ENCODE measurements at places on chromosomes 1 and 21.

GRCh38 chr1:51234721-51235425 lies 1.2 kb upstream of the RNF11 start:
- peak; percentile 14 for DNase-seq

DNA sequence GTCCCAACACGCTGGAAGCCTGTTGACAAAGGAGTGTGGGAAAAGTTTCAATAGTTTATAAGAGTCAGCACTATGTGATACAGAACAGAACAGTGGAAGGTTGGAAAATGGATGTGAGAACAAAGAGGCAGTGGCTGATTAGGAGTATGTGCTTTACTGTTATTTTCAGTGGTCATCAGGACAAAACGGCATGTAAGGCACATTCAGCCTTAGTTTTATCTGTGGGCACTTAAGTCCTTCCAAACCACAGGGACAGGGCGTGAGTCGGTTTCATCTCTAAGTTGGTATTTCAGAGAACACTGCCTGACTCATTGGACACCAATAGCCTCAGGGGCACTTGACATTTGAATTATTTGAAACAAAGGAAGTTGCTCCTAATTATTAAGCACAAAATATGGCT lies 306.9 kb downstream of the ASTN1 start:
- DNase-seq, result no peak

- DNase-seq, result no peak
Observed at GRCh38 chr1:205353191-205353590, 3.5 kb downstream of the KLHDC8A start.

- DNase-seq, result no peak
Observed at GRCh38 chr21:45258466-45258865, 29.2 kb downstream of the POFUT2 start.

GRCh38 chr21:23874271-23874670 lies 1733.0 kb downstream of the MRPL39 start:
- no peak for DNase-seq

DNA sequence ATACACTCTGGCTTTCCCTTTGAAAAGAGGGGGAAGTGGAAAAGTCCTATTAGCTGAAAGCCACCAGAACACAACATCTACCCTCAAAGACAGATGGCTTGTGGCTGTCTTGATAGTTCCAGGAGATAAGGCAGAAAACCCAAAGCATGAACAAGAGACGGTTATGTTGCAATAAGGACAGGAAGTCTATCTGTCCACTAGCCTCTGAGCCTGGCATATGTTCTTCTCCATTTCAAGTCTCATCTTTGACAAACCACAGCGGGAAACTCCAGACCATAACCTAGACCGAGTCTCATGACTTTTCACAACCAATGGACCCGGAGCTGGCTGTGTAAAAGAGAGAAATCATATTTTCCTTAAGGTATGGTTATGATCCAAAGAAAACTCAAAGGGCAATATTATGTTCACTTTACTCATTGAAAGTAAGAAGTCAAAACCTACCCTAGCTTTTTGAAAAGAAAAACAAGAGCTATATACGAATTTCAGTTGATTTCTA lies 33.8 kb downstream of the DUSP10 start:
- DNase-seq, result peak; percentile 19

DNA sequence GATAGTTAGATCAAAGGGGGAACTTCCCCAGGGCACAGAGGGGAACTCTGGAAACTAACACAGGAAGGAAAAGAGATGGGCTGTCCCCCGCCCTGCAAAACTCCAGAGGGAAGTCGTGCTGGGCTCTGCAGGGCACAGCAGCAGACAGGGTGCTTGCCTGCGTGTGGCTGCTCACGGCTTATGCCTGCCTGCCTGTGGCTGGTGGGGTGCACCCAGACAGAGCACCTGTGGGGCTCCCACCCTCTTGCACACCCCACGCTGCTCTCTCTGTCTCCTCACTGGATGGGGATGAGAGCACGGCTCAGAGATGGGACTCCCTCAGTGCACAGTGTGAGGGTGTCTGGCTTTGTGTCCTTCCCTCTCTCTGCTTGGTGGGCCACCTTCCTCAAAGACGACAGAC lies 13.5 kb upstream of the ETV3L start:
- no peak for DNase-seq

GRCh38 chr1:222243902-222244301 lies 304.0 kb downstream of the HHIPL2 start:
- DNase-seq, result no peak

DNA sequence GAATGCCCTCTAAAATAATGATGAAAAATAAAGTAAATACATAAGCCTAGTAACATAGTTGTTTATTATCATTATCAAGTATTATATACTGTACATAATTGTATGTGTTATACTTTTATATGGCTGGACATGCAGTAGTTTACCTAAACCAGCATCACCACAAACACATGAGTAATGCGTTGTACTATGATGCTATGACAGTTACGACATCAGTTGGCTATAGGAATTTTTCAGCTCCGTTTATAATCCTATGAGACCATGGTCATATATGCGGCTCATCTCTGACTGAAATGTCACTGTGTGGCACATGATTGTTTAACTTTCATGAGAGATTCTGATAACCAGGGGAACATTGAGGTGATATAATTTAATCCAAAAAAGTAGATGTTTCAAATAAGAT lies 352.1 kb downstream of the ST6GALNAC3 start:
- no peak for DNase-seq

DNA sequence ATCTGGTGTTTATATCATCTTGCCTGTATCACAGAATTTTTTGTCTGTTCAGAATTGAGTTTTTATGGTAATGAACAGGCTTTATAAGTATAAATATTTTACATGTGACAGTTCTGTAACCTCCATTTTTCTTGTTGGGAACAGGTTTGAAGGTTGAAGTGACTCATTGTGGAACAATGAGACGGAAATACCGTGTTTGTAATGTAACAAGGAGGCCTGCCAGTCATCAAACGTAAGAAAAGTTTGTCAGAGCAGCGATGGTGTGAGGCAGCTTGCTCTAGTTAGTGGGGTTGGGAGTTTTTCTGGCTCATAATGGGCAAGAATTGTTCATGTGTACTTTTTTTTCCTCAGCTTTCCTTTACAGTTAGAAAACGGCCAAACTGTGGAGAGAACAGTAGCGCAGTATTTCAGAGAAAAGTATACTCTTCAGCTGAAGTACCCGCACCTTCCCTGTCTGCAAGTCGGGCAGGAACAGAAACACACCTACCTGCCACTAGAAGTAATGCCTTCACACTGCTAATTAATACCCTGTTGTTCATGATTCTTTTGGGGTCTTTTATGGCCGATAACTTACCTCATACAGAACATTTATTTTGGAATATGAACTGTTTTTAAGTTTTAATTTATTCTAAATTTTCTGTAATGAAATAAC lies 75.2 kb upstream of the TEKT2 start:
- DNase-seq, result no peak

GRCh38 chr1:76496871-76497270 lies 370.4 kb upstream of the ST6GALNAC5 start:
- DNase-seq, result no peak

DNA sequence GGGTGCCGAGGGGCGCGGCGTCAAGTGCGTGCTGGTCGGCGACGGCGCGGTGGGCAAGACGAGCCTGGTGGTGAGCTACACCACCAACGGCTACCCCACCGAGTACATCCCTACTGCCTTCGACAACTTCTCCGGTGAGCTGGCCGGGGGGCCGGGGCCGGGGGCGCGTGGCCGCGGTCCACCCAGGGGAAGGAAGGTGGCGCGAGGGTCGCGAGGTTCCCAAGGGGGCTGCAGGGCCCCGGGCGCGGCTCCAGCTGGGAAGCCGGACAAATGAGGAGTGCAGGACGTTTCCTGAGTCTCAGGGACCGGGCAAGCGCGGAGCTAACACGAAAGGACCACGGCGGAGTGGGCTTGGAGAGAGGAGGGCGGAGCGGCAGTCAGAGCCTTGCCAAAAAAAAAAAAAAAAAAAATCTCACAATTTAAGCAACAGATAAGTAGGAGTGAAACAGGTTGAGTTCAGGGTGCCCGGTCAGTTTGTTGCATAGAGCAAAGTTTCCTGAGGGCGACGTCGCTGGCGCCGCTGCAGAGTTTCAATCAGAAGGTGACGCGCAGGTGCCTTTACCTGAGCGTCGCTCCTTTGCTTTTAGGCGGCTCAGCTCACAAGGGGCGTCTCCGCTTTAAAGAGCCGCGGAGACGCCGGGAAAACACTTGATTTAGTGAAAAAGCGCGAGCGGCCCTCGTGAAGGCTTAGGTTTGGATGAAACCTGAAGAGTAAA lies 750 bp downstream of the RHOU start:
- DNase-seq, result no peak

- DNase-seq, result no peak
Observed at GRCh38 chr1:27526569-27527222, 36.7 kb upstream of the WASF2 start.

DNA sequence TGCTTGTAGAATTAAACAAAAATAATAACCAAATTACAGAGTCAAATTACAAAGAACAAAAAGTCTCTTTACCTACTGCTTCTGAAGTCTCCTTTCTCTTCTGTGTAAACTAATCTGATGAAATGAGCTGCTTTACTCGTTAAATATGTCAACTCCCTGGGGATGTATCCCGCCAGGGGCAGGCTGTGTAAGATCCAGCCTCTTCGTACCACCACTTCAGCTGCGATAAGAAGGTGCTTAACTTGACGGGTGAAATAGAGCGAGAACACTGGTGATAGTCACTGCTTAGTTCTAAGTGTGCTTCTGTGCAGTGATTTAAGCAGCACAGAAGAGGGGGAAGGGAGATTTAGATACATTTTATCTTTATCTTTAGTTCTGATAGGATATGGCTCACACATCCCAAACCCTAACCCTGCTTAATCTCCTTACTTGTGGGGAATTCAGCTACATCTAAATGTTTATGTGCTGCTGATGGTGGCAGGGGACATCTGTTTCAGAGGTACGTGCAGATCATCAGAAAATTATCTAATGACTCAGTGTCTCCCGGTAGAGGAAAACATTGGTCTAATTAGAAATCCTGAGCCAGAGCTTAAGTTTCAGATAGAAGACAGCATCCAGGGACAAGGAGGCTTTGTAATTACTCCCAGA lies 46.0 kb downstream of the RHOU start:
- DNase-seq, result no peak

DNA sequence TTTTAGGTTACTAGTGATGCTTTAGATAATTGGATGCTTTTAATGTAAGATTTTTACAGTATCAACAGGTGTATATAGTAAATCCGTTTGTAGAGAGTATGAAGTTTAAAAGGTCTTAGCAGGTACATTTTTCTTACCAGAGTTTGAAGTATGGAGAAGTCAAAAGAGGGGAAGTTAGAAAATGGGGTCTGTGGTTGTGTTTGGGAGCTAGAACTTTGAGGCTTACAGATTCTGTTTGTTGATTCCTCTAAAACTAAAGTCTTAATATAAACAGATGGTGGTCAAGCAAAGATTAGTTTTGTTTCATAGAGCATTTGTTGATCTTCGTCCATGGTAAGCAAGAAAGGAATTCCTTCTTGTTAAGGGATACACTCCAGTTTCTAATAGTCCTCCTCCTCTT lies 35.8 kb downstream of the CDC42 start:
- no peak for DNase-seq

GRCh38 chr21:45039317-45040156 lies 34.8 kb upstream of the ADARB1 start:
- no peak for DNase-seq

- DNase-seq, result no peak
Observed at GRCh38 chr1:97042551-97042950, 321.0 kb downstream of the PTBP2 start.

- DNase-seq, result no peak
Observed at GRCh38 chr21:17726047-17726829, 92.9 kb downstream of the C21orf91 start.
